Activated CD4-positive, alpha-beta T cell treated with anti-CD3 and anti-CD28 coated beads for 4 hours (primary cell): ENCODE measurements at places on chromosomes 5 and 9.

- no peak for DNase-seq
These were observed 17.9 kb downstream of the COL27A1 start for GRCh38 chr9:114172981-114173833.

- no peak for DNase-seq
These were observed 40.7 kb upstream of the RNU6ATAC start for GRCh38 chr9:134204991-134205578.

GRCh38 chr5:91283899-91284298 lies 99.2 kb downstream of the ARRDC3 start:
- DNase-seq: no peak

GRCh38 chr5:175816348-175816747 lies 55.0 kb upstream of the CPLX2 start:
- DNase-seq: no peak
